Daoy (cell line): ENCODE measurements at places on chromosomes 12 and 14. TPM values are rescaled to one million over a fixed set of nuclear protein-coding genes. Genes with fewer than 3 reads are reported as not detected.

DNA sequence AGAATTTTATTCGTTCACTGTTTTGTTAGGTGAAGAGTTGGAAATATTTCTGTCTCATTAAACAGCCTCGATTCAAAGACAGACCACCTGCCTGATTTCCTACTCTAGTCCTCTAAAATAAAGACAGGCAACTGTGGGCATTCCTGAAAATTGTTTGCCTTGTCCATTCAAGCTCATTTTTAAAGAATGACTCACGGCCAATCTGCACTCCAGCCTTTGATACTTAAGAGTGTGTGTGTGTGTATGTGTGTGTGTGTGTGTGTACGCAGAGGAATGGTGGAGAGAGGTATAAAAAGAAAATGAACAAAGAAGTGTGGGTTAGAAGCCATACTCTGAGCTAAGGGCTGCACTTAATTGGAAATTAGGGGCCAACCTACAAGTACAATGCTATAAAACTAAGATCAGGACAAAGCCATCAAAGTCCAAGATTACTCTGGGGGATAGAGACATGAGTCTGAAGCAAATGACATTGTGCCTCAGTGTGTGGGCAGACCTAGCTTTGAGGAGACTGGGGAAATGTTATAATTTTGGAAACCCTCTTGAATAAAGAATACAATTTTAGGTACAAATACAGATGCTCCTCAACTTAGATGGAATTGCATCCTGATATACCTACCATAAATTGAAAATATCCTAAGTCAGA, 45.6 kb upstream of the SOCS2 start:
- DNase-seq, result peak; percentile 79

GRCh38 chr12:3233797-3234196, 156.6 kb downstream of the TSPAN9 start:
- no peak for DNase-seq

DNA sequence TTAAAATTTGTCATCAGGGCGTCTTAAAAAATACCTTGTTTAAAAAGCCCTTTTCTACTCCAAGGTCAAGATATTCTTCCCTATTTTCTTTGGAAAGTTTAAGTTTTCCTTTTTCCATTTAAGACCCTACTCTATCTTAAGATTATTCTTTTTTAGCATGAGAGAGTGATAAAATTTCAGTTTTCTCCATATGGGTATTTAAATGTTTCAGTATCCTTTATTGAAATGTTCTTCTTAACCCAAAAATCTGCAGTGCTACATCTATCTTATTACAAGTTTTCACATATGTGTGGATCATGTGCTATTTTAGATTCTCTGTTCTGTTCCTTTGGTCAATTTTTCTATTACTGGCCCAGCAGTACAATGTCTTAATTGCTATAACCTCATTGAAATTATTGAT, 202.2 kb downstream of the TTC6 start:
- DNase-seq, result no peak

- no peak for DNase-seq
Observed at GRCh38 chr14:96629558-96630222, 127.5 kb downstream of the PAPOLA start.

GRCh38 chr12:1913377-1914113, 4.9 kb downstream of the CACNA2D4 start:
- DNase-seq, result no peak

GRCh38 chr12:120119271-120119973, 2.9 kb upstream of the RAB35 start:
- peak; percentile 47 for DNase-seq

Gene VWF
- total RNA-seq, result 0.06 TPM in 1 of 2 replicates, not detected in the other
